Vein endothelial cell (primary cell): ENCODE measurements at places on chromosomes 6 and 20. TPM values are rescaled to one million over a fixed set of nuclear protein-coding genes. Genes with fewer than 3 reads are reported as not detected.

The DSP gene
- total RNA-seq: 22.4 and 31.0 TPM in 2 replicates

The DUSP22 gene
- 30.4 and 37.5 TPM in 2 replicates for total RNA-seq

The OR2H2 gene
- total RNA-seq: not detected in 2 replicates

The KIF25 gene
- not detected in 2 replicates for total RNA-seq

The SEL1L2 gene
- total RNA-seq: not detected in 2 replicates

The MYL9 gene
- 7.6 and 13.1 TPM in 2 replicates for total RNA-seq

The SLC26A8 gene
- total RNA-seq: 0.38 TPM in 1 of 2 replicates, not detected in the other

The OPRL1 gene
- total RNA-seq: 1.3 and 2.9 TPM in 2 replicates

The TMEM244 gene
- total RNA-seq: not detected in 2 replicates

The SPEF1 gene
- total RNA-seq: 0.19 TPM in 1 of 2 replicates, not detected in the other

The SYNE1 gene
- total RNA-seq: 47.9 and 50.6 TPM in 2 replicates
